K562 (cell line): ENCODE measurements at places on chromosomes 4 and X. TPM values are rescaled to one million over a fixed set of nuclear protein-coding genes. Genes with fewer than 3 reads are reported as not detected.

The UGT2B11 gene
- not detected in 2 replicates for total RNA-seq

DNA sequence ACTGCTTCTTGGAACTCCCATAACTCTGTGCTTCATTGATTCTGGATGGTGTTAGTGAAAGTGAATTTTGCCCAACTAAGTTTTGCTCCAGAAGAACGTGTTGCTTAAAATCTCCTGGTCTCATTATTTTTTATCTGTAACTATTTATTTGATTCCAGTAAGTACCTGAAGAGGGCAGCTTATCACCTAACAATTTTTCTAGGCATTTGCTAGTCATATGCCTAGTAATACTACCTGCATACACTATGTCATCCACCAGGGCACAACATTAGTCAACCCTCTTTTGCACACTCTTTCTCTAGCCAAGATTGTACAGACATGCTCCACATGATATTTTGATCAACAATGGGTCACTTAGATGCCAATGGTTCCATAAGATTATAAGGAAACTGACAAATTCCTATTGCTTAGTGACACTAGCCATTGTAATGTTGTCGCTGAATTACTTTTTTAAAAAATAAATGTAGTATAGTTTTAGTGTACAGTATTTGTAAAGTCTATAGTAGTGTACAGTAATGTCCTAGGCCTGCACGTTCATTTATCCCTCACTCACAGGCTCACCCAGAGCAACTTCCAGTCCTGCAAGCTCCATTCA is 499.9 kb upstream of the AADAT start:
- DNase-seq, result peak; percentile 2

The VCX2 gene
- total RNA-seq, result not detected in 2 replicates

- DNase-seq, result no peak
Measured at GRCh38 chr4:102157984-102158383, 187.3 kb downstream of the SLC39A8 start.

The PAGE2B gene
- 8.6 and 9.3 TPM in 2 replicates for total RNA-seq

- no peak for DNase-seq
Measured at GRCh38 chr4:146211440-146211839, 2.9 kb upstream of the REELD1 start.

GRCh38 chrX:42028109-42028508 is 104.8 kb upstream of the CASK start:
- DNase-seq, result peak; percentile 31

- DNase-seq, result peak; percentile 49
Measured at GRCh38 chr4:152534541-152535359, 1.1 kb downstream of the FBXW7 start.

DNA sequence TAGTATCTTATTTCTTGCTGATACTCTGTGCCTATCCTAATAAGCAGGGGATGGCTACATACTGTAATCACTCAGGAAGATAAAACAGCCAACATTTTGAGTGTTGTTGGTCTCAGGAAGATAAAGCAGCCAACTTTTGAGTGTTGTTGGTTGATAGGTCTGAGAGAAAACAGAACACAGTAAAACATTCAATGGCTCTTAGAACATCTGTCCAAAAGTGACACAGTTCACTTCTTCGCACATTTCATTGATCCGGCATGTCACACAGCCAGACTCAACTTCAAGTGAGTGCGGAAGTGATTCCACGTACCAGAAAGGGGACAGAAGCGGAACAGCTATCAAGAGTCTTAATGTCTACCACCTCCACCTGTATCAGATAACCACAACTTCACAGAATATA is 87.3 kb upstream of the DMD start:
- no peak for DNase-seq

The BEX2 gene
- 5.2 and 8.3 TPM in 2 replicates for total RNA-seq

DNA sequence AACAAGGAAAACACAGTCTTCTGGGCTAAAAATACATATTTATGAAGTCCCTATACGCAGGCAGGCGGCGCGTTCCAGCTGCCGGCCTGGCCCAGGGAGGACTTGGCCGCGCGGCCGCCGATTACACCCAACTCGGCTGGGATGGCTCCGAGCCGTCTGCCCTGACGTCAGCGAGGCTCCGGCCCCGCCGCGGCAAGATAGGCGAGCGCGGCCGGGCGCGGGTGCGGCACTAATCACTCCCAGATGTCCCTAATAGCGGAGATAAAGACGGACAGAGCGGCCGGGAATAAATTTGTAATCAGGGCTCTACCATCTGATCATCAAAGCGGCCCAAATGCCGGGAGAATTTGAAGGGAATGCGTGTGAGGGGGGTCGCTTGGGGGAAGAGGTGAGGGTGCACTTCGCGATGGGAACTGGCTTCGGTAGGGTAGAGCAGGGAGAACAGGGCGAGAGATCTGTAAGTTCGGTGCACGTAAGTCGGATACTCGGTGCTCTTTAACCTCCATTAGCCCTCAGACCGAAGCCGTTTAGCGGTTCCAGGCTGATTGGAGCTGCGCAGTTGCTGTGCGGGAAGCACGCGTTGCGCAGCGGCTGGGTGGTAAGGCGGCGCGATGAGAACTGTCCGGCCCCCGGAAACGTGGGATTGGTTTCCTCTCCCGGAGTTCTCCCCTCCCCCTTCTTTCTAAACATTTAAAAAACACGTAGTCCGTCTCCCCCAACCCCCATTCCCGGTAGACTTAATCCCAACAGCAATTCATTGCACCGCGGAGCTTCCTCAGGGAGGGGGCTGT is 7.7 kb downstream of the HAND2 start:
- DNase-seq, result peak; percentile 65

The BDH2 gene
- 4.9 and 6.0 TPM in 2 replicates for total RNA-seq

DNA sequence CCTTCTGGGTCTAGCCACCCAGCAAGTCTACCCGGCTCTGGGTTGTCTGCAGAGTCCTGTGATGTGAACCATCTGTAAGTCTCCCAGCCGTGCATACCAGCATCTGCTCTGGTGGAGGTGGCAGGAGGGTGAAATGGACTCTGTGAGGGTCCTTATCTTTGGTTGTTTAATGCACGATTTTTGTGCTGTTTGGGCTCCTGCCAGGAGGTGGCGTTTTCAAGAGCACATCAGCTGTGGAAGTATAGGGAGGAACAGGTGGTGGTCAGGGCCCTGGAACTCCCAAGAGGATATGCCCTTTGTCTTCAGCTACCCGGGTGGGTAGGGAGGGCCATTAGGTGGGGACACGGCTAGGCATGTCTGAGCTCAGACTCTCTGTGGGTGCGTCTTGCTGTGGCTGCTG is 66.5 kb upstream of the ZFP42 start:
- no peak for DNase-seq

GRCh38 chr4:147848634-147849033 is 116.7 kb downstream of the ARHGAP10 start:
- no peak for DNase-seq

- no peak for DNase-seq
Measured at GRCh38 chr4:110183643-110184042, 14.8 kb downstream of the ELOVL6 start.

The SPIN3 gene
- total RNA-seq, result 6.2 and 7.1 TPM in 2 replicates

DNA sequence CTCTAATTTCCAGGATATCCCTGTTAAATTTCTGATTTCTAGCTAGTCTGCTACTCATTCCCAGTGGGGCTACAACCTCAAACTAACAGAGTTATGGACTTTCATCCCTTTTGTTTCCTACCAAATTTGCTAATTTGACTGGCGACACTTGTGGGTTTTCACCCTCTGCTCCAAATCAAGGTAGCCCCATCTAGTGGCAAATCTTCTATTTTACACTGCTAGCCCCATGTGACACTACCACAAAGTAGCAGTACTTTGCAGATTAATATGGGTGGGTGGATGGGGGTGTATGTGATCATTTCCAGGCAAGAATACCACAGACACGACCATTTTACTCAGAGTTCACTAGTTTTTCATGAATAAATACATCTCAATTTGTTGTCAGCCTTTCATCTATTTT is 150.3 kb downstream of the MSL3 start:
- peak; percentile 9 for DNase-seq

GRCh38 chr4:138501614-138502013 is 259.5 kb upstream of the SLC7A11 start:
- no peak for DNase-seq

DNA sequence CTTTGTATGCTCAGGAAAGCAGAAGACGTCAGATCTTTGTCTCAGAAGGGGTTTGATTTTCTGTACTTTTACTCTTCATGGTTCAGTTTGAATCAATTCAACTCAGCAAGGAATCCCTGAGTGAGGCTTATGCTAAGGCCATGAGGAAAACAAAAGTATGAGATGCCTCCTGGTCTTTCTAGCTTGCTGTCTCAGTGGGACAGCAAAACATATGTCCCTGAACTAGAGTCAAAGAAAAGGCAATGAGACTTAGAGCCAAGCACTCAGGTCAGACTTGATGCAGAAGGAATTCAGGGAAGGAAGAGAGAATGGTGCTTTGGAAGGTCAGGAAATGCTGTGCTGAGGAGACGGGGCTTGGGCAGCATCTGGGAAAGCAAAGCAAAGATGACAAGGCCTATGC is 236.2 kb upstream of the SFRP2 start:
- no peak for DNase-seq

DNA sequence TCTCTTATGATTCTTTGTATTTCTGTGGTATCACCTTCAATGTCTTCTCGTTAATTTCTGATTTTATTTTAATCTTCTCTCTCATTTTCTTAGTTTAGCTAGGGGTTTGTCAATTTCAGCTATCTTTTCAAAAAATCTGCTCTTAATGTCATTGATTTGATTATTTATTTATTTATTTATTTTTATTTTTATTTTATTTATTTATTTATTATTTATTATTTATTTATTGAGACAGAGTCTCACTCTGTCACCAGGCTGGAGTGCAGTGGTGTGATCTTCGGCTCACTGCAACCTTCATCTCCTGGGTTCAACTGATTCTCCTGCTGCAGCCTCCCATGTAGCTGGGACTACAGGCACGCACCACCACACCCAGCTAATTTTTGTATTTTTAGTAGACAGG is 194.1 kb downstream of the SCFD2 start:
- DNase-seq, result no peak

DNA sequence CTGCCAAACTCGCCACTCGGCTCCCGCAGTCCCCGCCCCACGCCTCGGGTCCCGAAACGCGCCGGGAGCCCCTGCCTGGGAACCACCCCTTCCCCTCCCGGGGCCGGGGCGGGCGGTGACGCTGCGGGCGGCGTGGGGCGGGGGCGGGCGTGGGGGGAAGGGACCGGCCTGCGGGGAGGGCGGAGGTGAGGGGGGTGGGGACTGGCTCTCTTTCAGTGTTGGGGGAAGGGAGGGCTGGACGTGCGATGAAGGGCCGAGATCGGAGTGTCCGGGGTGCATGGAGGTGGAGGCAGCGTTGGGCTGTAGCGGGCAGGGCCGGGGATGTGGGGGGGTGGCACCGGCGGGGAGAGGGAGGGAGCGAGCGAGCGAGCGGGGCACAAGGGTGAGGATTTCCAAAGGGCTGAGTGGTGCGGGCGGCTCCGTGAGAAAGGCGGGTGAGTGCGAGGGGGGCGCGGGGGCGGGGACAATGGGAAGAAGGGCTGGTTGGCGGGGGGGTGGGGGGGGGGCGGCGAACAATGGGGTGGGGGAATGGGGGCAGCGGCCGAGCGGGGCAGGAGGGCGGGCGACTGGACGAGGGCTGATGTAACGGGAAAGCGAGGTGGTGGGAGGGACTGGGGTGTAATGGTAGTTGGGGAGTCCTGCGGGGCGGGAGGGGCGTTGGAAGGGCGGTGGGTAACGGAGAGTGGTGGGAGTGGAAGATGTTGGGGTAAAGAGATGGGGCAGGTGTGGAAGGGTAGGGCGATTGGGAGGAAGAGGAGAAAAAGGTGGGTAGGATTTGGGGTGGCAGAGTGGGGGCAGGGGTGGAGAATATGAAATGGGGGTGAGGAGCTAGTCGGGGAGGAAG is 578 bp downstream of the DCUN1D4 start:
- DNase-seq, result peak; percentile 84

The SERTM2 gene
- total RNA-seq, result not detected in 2 replicates

The INPP4B gene
- 0.11 and 0.22 TPM in 2 replicates for total RNA-seq

- no peak for DNase-seq
Measured at GRCh38 chrX:11470250-11470974, 177.2 kb downstream of the AMELX start.

The FGG gene
- total RNA-seq, result 1.9 and 2.2 TPM in 2 replicates

The ATP8A1 gene
- total RNA-seq, result 0.11 and 0.38 TPM in 2 replicates

The HSPA4L gene
- total RNA-seq, result 28.9 and 33.9 TPM in 2 replicates

DNA sequence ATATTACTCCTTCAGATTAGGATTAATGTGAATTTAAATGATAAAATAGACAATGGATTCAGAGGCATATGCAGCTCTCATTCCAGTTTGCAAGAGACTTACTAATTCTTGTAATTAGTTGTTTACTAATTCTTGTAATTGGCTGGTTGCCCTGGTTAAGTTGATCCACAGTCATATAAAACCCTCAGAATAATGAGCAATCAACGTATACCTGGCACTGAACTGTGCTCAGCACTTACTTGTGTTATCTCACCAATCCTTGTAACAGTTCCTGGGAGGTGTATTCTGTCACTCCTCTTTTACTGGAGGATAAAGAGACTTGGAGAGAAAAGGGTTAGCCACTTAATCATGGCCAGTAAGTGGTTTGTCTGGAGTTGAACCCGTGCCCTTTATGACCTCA is 10.5 kb downstream of the HERC5 start:
- no peak for DNase-seq

GRCh38 chr4:58600290-58600689 is 1490.1 kb upstream of the IGFBP7 start:
- no peak for DNase-seq

The UGT2A1 gene
- total RNA-seq, result not detected in 2 replicates

The FHL1 gene
- 0.27 and 0.76 TPM in 2 replicates for total RNA-seq
